SW 1271 (cell line): ENCODE measurements at places on chromosomes 13 and 19.

- peak; percentile 10 for DNase-seq
Measured at GRCh38 chr13:95156208-95156607, 145.0 kb downstream of the ABCC4 start.

DNA sequence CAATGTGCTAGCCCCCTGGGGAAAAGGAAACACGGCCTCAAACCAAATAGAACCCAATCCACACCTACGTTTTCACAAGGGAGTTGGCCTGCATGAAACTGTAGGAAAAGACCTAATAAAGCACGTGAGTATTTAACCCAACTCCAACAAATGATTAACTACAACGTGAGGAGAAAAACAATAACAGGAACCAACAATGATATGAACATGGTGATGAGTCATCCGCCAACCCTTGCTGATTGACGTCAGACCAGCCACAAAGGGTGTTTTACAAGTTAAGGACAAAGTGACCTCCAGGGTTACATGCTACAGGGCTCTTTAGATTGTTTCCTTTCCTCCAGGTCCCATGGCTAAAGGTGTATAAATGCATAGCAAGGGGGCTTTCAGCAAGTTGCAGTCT lies 460.5 kb downstream of the COG6 start:
- peak; percentile 37 for DNase-seq

- peak; percentile 51 for DNase-seq
Measured at GRCh38 chr19:47228168-47228936, 2.6 kb downstream of the BBC3 start.

DNA sequence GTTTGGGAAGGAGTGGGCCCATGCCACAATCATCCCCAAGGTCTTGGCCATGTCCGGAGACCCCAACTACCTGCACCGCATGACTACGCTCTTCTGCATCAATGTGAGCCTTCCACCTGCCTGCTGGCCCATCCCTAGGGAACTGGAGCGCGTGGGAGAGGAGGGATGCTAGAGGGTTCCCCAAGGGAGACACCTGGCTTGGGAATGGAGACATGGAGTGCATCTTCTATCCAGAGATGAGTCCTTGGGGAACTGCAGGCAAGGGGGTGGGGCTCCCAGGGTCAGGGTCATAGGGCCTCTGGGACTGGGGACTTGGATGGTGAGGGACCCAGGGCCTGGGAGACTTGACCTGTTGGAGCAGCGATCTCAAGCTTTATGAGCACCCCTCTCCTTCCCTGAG lies 31.2 kb downstream of the PPP2R1A start:
- DNase-seq = no peak

GRCh38 chr13:42354241-42355091 lies 82.5 kb downstream of the AKAP11 start:
- DNase-seq = no peak

DNA sequence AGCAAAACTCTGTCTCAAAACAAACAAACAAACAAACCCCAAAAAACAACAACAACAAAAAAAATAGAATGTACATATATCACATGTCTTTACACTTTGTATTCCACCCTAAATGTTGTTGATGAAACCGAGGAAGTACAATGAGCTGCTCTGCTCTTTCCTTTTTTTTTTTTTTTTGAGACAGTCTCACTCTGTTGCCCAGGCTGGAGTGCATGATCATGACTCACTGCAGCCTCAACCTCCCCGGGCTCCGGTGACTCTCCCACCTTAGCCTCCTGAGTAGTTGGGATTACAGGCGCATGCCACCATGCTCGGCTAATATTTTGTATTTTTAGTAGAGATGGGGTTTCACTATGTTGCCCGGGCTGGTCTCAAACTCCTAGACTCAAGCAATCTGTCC lies 30.6 kb upstream of the LRP3 start:
- no peak for DNase-seq

GRCh38 chr13:100573121-100573520 lies 15.5 kb downstream of the GGACT start:
- peak; percentile 44 for DNase-seq

DNA sequence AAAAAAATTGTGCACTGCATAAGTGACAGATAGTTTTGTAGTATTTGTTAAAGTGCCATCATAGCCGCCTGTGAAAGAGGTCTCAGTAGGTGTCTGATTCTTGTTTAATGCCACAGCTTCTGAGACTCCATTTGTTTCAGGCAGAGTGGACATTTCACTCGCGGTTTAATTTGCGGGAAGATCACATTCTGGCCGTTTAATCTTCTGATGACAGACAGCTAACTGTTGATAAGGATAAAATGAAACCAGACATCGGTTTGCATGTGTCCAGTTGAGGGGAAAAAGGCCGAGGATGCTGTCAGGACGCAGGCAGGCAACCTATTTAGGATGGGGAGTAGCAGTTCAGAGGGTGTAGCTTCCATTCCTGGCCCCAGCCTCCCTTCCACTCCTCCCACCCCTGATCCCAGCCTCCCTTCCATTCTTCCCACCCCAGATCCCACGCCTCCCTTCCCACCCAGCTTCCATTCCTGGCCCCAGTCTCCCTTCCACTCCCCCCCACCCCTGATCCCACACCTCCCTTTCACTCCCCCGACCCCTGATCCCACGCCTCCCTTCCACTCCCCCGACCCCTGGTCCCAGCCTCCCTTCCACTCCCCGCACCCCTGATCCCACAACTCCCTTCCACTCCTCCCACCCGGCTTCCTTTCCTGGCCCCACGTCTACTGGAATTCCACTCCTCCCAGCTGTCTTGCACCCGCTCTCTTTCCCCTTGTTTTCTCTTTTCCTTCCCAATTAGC lies 23.8 kb downstream of the ATP11A start:
- DNase-seq = no peak

GRCh38 chr19:12665281-12665573 lies 1.3 kb downstream of the MAN2B1 start:
- DNase-seq = no peak

GRCh38 chr19:24159707-24160106 lies 72.7 kb downstream of the ZNF254 start:
- DNase-seq = no peak

GRCh38 chr19:47107953-47108746 lies 5.4 kb downstream of the ZC3H4 start:
- no peak for DNase-seq

DNA sequence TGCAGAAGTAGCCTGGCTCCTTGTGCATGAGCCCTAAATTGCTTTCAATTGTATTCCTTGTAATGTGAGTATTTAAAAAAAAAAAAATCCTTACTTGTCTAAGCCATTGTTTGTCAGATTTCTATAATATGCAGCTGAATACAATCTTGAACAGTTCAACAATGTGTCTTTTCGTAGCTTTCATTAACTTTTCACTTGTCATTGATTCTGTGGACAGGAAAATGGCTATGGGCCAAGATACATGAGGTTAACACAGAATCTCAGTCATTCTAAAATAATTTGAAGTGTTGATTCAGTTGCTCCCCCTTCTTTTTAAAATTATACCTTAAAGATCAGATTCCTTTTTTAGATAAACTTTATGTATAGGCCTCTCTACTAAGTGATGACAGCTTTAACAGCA lies 395.8 kb upstream of the KLF12 start:
- DNase-seq = no peak

GRCh38 chr19:1429750-1430149 lies 8.4 kb upstream of the RPS15 start:
- no peak for DNase-seq

- no peak for DNase-seq
Measured at GRCh38 chr19:46408664-46409039, 4.7 kb downstream of the CCDC8 start.

GRCh38 chr13:20799726-20800416 lies 26.1 kb upstream of the EEF1AKMT1 start:
- DNase-seq = no peak

DNA sequence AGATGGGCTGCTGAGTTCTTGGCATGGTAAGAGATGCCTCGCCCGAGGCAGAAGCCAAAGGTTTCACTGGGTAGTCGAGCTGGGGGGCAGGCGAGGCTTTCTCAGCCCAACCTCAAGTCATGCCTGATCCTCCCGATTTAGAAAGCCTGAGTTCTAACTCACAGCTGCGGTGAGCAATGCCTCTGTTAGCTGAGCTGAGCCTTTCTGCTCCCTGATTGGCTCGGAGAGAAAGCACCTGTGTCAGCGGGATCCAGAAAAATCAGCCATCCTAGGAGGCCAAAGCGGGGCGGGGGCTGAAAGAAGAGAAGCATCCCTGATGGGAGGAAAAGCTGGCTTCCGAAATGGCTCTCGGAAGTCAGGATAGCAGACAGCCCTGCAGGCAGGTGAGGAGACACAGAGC lies 44.7 kb downstream of the CACNA1A start:
- no peak for DNase-seq

GRCh38 chr13:46387064-46387851 lies at the start of gene RUBCNL:
Gene RUBCNL (minus strand): TSS chr13:46387252. CDS start chr13:46372475, 14,777 bp downstream.
- DNase-seq = no peak

DNA sequence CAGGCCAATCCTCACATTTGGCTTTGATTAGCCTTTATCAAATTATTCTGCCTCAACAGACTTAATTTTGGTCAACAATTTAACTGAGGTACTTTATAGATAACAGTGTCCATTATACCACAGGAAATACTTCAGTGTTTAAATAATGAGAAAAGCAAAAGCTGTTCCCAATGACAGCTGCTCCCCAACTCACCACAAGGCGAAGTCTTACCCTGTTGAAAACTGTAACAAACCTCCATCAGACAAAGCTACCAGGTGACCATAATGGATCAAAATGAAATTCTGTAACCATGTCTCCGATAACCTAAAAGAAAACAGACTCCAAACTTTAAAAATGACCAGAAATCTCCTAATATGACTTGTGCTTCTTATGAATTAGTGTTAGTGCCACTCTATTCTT lies 50.3 kb downstream of the ZNF44 start:
- DNase-seq = no peak

DNA sequence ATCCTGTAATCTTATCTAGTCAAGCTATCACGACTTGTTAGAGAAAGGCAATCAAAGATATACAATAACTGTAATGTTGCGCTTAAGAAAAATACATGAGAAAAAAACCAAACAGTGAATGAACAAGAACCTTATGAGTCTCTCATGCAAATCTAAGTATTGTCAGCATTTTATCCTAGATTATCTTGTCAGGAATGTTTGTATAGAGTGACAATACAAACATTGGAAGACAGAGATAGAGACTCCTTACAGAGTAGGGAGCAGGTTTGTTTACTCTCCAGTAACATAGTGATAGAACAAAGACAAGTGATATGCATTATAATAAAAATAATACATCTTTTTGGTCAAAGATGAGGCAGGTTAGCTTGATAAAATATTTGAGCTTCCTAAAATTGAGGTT lies 444.8 kb downstream of the SLITRK5 start:
- no peak for DNase-seq

DNA sequence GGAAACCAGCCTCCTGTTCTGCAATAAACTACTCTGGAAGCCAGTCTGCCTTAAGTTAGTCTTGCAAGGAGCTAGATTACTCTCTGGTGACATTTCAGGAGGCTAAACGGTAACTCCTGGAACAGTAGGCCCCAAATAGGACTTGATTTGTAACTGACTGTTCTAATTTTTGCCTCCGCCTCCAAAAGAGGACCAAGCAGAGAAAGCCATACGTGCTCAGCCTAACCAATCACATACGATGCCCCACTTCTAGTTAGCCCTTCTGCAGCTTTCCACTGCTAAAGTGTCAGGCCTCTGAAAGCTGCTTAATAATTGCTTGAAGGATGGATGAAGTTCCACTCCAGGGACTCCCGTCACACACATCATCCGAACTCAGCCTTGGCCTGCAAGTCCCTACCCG lies 744 bp downstream of the ZNF805 start:
- no peak for DNase-seq

- no peak for DNase-seq
Measured at GRCh38 chr19:41606215-41606837, 20.5 kb downstream of the CEACAM4 start.

DNA sequence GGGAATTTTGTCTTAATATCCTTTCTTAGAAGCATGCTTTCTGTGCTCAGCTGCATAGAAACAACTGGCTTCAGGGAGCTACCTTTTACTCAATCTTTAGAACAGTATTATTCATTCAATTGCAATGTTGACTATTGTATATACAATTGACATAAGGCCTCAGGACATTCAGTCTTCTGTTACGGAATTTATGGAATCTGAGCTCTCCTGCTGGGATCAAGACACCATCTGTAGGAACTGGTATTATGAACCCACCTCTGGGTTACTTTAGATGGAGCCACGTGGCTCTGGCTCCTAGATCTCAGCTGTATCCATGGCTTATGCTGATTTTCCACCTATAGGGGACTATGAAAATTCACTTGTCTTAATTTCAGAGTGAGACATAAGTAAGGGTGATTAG lies 716.2 kb upstream of the GPC6 start:
- peak; percentile 43 for DNase-seq

DNA sequence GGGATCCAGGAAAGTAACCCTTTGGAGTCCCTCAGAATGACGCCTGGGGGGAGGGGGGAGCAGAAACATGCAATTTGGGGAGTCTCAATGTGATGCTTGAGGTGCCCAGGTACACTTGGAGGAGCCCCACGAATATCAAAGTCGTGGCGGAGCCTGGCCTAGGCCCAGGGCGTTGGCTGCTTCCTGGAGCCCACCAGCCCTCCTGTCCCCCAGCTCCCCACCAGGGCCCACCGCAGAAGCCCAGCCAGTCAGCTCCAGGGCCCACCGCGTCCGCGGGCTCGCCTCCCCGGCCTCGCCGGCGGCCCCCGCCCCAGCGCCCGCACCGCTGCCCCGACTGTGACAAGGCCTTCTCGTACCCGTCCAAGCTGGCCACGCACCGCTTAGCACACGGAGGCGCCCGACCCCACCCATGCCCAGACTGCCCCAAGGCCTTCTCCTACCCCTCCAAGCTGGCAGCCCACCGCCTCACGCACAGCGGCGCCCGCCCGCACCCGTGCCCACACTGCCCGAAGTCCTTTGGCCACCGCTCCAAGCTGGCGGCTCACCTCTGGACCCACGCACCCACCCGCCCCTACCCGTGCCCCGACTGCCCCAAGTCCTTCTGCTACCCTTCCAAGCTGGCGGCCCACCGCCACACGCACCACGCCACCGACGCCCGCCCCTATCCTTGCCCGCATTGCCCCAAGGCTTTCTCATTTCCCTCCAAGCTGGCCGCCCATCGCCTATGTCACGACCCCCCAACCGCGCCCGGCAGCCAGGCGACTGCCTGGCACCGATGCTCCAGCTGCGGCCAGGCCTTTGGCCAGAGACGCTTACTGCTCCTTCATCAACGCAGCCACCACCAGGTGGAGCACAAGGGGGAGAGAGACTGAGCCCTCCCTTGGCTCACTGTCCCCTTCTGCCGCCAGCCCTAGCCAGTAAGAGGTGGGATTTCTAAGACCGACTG lies 2.1 kb downstream of the ZNF575 start:
- DNase-seq = no peak

- no peak for DNase-seq
Measured at GRCh38 chr13:38784036-38784880, 97.4 kb downstream of the FREM2 start.

DNA sequence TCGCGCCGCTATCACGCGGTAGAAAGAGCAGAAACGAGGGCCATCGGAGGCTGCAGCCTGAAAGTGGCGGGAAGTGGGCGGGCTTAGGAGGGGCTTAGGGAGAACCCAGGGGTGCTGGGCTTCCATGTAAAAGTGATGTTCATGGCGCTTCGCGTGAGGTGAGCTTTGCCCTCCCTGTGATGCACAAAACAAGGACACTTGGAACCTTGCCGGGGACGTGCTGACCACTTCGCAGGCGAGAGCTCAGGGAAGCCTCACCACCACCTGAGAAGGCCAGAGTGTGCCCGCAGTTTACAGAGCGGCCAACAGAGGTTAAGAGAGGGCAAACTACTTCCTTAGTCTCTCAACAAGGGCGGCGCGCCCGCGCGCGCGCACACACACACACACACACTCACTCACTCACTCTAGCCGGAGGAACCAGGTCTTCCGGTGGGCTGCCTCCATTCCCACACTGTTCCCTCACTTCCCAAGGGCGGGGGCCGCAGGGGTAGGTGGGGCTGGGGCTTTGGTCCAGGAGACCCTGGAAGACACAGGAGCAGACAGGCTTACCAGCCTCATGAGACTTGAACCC lies 651 bp downstream of the GAPDHS start:
- DNase-seq = no peak
